ENCODE measurements at places on chromosomes 13 and 19.

GRCh38 chr19:17522988-17523872 lies 11.8 kb downstream of the PGLS start:
- peak; percentile 86 for DNase-seq

- DNase-seq: no peak
Measured at GRCh38 chr13:111540486-111540885, 220.0 kb downstream of the TEX29 start.

- no peak for DNase-seq
Measured at GRCh38 chr13:30648522-30649012, 30.8 kb downstream of the USPL1 start.

- no peak for DNase-seq
Measured at GRCh38 chr19:1009041-1009980, 9.1 kb downstream of the GRIN3B start.

GRCh38 chr19:41261474-41262190 lies 2.5 kb upstream of the HNRNPUL1 start:
- DNase-seq: no peak

DNA sequence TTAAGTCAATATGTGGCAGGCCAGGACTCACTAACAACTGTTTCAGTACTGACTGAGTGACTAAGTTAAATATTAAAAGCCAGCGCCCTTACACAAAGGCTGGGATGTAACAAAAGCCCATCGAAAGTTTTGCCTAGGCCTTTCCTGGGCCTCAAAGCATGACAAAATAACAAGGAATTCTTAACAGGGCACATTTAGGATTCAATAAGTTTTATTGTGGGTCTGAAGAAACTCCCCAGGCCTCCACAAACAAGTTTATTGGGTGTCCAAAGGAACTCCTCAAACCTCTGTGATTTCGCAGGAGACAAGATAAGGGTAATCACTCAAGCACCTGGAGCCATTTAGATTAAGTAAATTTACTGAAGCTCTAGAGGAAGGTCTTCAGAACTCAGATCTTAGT lies 130.7 kb upstream of the SGCG start:
- DNase-seq: no peak

- no peak for DNase-seq
Measured at GRCh38 chr19:49020342-49020741, 3.5 kb upstream of the LHB start.

- no peak for DNase-seq
Measured at GRCh38 chr13:41274881-41275280, 11.5 kb upstream of the MTRF1 start.

GRCh38 chr19:50505856-50506611 lies 5.0 kb downstream of the JOSD2 start:
- no peak for DNase-seq

DNA sequence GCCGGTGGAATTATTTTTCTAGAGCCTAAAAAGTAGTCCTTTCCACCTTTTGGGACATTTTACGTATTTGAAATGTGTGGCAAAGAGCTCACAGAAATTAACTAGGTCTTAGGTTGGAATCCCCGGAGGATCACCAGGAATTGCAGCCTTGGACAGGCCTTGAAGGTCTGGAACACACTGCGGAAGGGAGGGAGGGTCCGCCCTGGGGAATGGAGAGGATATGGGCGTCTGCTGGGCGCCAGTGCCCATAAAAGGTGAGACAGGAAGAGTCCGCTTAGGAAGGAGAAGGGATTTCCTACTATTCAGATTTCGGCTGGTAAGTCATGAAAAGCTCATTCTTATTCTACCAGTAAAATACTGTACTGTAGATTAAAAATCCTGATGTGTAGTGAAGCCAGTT lies 111.9 kb downstream of the COL4A2 start:
- DNase-seq: no peak

DNA sequence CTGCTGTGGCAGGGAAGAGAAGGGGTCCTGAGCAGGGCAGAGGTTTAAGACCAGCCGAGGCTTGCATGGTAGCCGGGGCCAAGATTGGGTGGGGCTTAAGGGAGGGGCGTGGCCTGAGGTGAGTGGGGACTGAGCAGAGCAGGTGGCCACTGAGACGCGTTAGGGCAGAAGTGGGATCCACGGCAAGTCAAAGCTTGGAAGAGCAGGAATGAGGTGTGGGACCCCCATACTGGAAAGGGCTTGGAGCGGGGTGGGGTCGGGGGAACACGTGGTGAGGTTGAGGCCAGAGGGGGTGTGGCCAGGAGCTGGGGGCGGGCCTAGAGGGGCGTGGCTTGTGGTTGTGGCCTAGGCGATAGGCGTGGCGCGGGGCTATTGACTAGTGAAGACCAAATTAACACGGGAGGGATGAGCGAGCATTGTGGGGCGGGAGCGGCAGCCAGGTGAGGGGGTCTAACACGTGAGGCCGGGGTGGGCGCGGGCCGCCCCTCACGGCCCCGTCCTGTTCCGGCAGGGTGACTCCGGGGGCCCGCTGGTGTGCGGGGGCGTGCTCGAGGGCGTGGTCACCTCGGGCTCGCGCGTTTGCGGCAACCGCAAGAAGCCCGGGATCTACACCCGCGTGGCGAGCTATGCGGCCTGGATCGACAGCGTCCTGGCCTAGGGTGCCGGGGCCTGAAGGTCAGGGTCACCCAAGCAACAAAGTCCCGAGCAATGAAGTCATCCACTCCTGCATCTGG lies 3.3 kb downstream of the CFD start:
- peak; percentile 77 for DNase-seq

GRCh38 chr19:13103581-13104359 lies 1.1 kb upstream of the LYL1 start:
- DNase-seq: no peak

DNA sequence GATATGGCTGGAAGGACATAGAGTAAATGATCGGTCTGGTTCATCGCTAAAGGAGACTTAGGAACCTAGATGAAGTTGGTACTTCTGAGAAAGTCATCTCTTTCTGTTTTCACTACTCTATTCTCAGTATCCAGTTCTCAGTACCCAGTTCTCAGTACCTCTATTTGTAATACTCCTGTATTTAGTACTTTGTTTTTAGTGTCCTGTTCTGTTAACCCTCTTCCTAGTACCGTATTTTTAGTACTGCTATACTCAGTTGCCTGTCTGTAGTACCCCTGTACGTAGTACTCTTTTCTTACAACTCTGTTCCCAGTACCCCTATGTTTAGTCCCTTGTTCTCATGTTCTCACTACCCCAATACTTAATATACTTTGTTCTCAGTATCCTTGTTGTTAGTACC lies 1.2 kb downstream of the RFXAP start:
- no peak for DNase-seq

Data from suppressor macrophage treated with lipopolysaccharide for 1 hour (primary cell).